ENCODE measurements at places on chromosomes 1 and 21. TPM values are rescaled to one million over a fixed set of nuclear protein-coding genes. Genes with fewer than 3 reads are reported as not detected.

- DNase-seq = no peak
Observed at GRCh38 chr21:46435786-46436227, 22.9 kb upstream of the DIP2A start.

DNA sequence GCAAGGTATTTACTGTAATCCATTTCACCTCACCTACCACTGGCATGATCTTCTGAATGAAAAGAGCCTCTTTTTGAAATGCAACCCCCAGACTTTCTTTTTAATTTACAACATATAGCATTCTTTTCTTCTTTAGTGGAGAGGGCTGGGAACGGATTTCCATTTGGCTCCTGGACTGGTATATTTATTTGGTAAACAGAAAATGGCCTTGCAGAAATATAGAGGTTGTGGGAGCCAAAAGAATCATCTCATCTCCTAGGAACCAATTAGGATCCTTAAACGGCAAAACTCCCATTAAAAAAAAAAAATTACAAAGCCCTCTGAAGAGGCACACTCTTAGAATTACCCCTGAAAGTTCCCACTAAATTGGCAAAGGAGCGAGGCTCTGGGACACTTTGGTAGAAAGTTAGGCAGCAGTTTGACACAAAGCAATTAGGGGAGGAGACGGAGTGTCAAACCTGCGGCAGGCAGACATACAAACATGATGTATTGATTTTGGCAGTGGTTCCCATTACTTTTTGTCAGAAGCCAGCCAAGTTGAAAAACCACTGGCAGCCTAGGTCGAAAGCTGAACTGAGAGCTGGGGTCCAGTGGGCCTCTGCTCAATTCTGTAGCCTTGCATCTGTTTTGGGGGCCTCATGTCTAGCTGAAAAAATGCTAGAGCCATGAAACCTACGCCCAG lies 135.1 kb upstream of the MAGI3 start:
- DNase-seq = no peak

Gene CYP2J2
- total RNA-seq = 91.7 TPM

Gene OR2T35
- total RNA-seq = not detected

Gene MANEAL
- total RNA-seq = 1.9 TPM
